ENCODE measurements at places on chromosomes 1 and 21.

DNA sequence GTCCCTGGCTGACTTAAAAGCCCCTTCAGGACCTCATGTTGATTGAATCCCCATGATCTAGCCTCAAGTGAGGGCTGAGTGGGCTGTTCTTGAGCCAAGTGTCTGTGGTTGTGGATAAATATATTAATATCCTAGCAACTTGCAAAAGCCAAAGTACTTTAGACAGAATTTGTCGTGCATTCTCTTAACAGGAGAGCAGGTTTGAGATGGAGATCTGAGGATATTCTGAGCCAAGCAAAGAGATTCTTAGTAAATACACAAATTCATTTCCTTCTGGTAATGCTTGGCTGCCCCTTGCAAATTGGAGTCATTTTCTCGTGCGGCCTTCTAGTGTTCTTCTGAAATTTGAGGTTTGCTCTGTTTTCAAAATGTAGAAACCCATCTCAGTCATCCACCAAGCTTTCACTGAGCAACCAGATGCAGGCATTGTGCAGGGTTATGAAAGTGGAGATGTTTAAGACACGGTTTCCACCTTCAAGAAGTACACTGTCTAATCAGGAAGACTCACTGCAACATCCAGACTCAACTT, 242.1 kb upstream of the JUN start:
- DNase-seq = no peak

DNA sequence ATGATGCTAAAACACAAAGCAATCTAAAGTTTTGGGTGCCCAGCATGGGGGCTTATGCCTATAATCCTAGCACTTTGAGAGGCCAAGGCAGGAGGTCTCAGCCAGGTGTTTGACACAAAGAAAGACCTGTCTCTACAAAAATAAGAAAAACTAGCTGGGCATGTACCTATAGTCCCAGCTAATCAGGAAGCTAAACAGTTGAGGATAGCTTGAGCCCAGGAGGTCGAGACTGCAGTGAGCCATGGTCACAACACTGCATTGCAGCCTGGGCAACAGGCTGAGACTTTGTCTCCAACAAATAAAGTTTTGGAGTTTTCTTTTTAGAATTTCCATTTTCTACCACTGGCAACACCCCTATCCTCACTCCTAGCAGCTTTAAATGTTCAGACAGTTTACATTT, 55.1 kb upstream of the GUCA2A start:
- no peak for DNase-seq

DNA sequence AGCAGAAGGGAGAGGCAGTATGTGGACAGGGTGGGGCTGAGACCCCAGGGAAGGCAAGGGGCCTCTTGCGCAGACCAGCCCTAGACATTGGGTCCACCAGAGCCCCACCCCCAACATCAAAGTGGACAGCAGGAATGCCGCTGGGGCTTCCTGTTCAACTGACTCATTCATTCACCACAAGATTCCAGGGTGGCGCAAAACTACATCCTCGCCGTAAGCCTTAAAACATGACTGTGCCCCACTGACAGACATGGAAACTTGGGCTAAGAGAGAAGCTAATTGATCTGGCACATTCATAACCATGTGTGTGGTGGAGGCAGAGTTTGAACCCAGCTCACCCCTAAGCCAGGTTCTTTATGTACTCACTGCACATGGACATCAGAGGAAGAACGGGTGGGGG, 14.0 kb downstream of the COL16A1 start:
- DNase-seq = peak; percentile 97

GRCh38 chr1:58999676-59000075, 215.8 kb upstream of the JUN start:
- DNase-seq = no peak

GRCh38 chr1:234231061-234231892, 142.0 kb upstream of the COA6 start:
- no peak for DNase-seq

DNA sequence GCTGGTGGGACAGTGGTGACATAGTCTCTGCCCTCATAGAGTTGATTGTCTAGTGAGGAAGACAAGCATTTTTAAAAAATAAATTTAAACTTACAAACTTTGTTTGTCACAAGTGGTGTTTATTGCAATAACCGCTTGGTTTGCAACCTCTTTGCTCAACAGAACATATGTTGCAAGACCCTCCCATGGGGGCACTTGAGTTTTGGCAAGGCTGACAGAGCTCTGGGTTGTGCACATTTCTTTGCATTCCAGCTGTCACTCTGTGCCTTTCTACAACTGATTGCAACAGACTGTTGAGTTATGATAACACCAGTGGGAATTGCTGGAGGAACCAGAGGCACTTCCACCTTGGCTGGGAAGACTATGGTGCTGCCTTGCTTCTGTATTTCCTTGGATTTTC, 58.4 kb downstream of the LAMC2 start:
- peak; percentile 44 for DNase-seq

DNA sequence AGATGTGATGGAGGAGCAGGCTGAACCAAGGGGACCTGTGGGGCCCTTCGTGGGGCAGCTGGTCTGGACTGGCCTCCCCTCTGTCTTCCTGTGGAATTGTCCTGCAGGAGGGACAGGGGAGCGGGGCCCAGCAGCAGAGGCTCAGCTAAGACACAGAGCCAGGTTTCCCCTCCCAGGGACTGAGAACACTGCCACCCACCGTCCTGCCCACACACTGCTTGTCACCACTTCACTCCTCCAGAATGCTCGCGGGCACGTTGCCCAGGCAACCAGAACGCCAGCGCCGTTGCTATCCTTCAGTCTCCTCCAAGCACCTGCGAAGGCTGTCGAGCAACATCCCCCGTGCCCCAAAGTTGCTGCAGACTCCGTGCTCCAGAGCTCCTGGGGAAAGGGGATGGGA, 46.4 kb downstream of the AJAP1 start:
- no peak for DNase-seq

GRCh38 chr1:83006271-83006670, 992.7 kb downstream of the TTLL7 start:
- no peak for DNase-seq

GRCh38 chr1:112368198-112368597, 27.8 kb upstream of the CTTNBP2NL start:
- no peak for DNase-seq

GRCh38 chr1:213448360-213448759, 397.3 kb downstream of the RPS6KC1 start:
- no peak for DNase-seq

DNA sequence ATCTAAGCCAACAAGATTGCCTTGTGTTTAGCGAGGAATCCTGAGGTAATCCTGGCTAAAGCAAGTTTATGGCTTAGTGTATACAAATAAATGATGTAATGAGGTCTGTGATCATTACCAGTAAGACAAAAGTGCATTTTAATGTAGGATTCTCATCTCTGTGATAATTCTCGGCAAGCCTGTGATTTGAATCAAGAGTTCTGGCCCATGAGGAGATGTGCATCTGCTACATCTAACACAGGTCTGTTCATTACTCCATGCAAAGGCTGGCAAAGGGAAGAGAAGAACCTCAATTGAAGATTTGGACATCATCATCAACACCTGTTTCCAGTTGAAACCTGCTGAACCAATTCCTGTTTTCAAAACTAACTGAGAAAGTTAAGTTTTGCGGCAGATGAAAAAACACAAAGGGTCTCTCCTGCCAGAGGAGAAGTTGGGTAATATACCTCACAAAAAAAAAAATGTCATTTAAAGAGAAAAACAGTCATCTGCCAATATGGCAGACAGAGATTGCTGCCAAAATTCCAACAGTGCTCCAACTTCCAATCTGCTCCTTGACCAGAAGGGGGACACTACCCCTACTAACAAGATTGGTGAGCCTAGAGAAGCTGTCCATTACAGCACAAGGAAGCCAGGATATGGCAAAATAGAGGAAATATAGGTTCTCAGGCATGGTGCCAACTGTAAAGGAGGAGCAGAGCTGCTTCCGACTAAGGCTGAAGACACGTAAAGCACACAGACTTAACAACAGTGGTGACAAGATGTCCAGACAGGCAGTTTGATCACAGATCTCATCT, 453.7 kb downstream of the TTLL7 start:
- DNase-seq = no peak

DNA sequence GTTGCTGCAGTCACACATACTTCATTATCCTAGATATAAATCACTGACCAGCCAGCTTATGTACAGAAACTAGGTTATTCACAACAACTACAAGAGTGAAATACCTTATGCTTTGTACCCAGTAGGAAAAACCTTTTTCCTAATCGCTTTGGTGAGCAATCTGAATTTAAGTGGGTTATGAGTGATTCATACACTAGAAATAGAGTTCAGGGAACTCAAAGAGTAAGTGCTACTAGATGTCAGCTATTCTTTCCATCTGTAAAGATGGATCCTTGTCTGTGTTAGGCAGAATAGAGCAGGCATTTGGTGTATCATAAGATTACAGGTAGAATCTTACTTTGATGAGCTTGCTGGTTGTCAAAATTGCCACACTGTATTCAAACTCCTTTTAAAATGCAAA, 101.9 kb downstream of the ZNF644 start:
- no peak for DNase-seq

- DNase-seq = no peak
These were observed 5.1 kb downstream of the PRXL2B start for GRCh38 chr1:2591581-2592261.

GRCh38 chr21:38840456-38841300, 34.9 kb downstream of the ETS2 start:
- no peak for DNase-seq

DNA sequence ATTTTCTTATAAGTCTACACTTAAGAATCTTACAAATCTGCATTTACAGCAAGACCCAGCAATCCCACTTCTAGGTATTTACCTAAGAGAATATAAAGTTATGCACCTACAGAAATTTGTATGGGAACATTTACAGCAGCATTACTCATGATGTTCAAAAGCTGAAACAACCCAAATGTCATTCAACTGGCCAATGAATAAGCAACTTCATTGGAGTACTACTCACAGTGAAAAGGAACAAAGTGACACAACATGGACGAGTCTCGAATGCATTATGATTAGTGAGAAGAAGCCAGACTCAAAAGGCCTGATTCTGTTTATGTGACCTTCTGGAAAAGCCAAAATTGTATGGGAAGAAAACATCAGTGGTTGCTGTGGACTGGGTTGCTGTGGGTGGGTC, 116.9 kb downstream of the CAMTA1 start:
- DNase-seq = no peak

DNA sequence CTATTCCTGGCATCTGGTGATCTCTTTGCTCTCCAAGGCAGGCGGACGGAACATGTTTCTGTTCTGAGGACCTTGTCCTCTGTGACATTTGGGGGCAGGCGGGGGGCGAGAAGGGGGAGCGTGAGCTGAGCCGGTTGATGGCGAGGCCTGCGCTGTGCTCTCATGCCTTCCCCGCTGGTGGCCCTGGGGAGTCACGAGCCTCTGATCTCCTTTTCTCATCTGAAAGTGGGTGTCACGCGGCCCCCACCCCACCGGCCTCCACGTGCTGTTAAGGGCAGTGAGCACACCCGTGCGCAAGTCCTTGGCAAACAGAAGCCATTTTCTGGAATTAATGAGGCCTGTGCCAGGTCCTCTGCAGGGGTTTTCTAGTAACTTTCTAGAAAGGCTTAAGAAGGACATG, 102.8 kb upstream of the ACTRT2 start:
- DNase-seq = no peak

GRCh38 chr1:161702250-161702649, 4.8 kb upstream of the FCRLA start:
- DNase-seq = no peak

DNA sequence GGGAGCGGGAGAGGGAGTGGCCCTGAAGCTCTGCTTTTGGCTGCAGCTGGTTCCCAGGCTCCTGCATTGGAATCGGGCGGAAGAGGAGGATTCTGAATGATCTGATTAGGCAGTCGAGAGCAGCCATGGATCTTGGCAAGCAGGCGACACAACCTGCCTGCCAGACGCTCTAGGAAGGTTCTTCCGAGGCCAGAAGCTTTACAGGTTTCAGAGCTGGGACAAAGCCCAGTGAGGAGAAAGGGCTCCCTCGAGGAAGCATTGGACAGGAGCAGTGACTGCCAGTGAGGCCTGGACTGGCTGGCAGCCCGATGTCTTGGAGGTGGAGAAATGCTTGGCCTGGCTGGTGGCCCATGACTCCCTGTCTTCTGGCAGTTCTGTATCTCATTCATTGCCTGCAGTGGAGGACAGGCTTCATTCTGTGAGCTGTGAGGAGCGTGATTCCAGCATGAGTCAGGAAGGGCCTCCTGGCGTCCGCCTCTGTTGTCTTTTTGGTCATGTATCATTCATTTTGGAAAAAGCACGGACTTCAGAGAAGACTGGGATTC, 132.7 kb upstream of the IPO9 start:
- DNase-seq = peak; percentile 92

GRCh38 chr1:223401873-223402789, 8.9 kb downstream of the CCDC185 start:
- DNase-seq = peak; percentile 63

DNA sequence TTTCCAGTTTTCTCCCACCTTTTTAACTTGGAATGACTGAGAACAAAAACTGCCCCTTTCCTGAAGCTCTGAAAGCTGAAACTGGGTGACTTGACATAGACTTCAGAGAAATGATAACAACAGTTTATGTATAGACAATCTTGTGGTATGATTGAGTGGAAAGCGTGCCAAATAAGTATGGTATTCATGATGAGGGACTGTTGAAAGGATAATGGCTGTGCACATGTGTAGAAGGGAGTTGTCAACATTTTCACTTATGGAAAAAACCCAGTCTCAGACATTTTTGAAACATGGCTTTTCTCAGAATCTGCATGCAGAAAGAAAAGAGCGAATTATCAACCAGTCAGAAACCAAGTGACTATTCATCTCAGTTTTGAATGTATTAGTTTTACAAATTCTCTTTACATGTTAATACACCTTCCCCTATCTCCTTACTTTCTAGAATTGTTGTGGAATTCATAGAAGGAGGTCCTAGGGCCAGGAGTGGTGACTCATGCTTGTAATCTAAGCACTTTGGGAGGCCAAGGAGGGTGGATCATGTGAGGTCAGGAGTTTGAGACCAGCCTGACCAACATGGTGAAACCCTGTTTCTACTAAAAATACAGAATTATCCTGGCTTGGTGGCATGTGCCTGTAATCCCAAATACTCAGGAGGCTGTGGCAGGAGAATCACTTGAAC, 261.2 kb downstream of the S1PR1 start:
- no peak for DNase-seq

DNA sequence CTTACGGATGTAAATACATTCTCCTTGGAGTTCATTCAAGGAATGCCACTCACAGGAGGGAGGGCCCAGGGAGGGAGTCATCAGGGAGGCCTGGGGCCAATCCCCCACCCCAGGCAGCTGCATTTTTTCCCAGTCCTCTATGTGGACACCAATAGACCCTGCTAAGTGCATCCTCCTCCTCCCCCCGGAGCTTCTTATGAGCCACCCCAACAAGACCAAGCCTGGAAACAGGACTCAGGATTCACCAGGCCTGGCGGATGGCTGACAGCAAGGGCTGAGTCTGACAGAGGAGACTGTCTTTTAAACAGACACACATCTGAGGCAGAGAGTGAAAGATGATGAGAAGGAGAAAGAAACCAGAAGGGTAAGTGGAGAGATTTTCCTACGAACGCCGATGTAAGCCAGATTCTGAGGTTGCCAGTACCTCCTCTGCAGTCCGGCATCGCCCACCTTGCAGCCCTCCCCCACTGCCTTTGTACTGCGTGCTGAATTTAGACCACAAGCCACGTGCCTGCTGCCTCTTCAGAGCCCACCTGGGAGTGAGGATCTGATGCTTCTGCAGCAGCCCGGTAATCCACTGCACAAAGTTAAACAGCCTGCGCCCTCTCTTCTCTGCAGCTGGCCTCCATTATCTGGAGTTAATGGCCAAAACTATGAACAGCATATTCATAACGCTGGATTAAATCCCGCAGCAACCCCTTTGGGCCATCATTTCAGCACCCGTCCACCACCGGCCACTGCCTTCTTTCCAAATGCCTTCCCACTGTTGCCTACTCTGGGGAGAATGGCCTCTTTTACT, 17.6 kb upstream of the SFPQ start:
- no peak for DNase-seq

GRCh38 chr1:151289991-151290708, 8.1 kb downstream of the ZNF687 start:
- DNase-seq = no peak

Measured in hepatic stellate cell (primary cell).